ENCODE measurements at places on chromosomes 2 and 18. TPM values are rescaled to one million over a fixed set of nuclear protein-coding genes. Genes with fewer than 3 reads are reported as not detected.
A peak's percentile ranks its signal among the peaks of the same experiment; 100 is the strongest.

MC4R gene
- not detected for total RNA-seq

FAP gene
- total RNA-seq, result not detected

DNA sequence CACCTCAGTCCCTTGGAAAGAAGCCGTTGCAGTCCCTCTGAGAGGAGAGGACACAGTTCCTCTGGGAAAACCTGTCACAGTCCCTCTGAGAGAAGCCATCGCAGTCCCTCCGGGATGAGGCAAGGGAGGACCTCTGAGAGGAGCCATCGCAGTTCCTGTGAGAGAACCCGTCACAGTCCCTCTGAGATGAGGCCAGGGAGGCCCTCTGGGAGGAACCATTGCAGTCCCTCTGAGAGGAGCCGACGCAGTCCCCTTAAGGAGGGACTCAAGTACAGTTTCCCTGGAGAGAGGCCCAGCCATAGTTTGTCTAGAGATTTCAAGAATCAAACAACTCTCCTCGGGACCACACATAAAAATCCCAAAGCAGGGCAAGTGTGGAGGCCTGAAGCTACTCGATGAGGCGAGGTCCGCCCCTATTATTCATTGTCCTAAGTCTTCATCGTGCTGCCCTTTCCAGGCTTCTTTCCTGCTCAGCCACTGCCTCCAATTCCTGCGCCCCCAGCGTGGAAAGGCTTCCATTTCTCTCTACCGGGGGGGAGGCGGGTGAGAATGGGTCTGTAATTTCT, 630 bp upstream of the ZNF512 start:
- H3K27ac ChIP-seq, result peak overlapping the region; percentile 98
- H3K4me1 ChIP-seq, result peaks cover 41% of the 10 kb centered on the region
- H3K27me3 ChIP-seq, result no peaks in the 10 kb centered on the region
- DNase-seq, result no peak
- peaks cover 34% of the 10 kb centered on the region for H3K36me3 ChIP-seq

DNA sequence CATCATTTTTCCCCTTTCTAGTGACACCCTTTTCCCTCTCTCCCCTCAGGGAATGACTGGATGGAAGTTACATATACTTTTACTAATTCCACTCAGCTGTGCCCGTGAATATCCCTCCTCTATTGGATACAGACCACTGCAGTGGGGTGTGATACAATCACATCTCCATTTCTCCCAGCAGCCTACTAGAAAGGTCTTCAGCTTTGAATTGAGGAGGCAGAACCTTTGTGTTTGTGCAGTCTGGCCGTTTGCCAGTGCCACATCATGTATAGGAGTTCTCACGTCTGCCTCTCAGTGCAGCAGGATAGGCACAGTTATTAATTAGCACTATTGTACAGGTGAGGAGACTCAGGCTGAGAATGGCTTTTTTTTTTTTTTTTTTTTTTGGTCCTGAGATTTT, 16.4 kb downstream of the TNFRSF11A start:
- H3K27ac ChIP-seq, result no peak overlapping the region
- H3K36me3 ChIP-seq, result no peaks in the 10 kb centered on the region
- no peak for DNase-seq
- peaks cover 24% of the 10 kb centered on the region for H3K4me1 ChIP-seq
- H3K27me3 ChIP-seq, result peaks cover 25% of the 10 kb centered on the region
- H3K4me3 ChIP-seq, result no peak overlapping the region

GRCh38 chr18:9614401-9615279, at the start of gene PPP4R1:
Gene PPP4R1 (minus strand): TSS chr18:9614559. CDS start chr18:9614484, 75 bp downstream.
- H3K4me1 ChIP-seq, result peaks cover 29% of the 10 kb centered on the region
- H3K36me3 ChIP-seq, result peaks cover 9% of the 10 kb centered on the region
- H3K27me3 ChIP-seq, result no peaks in the 10 kb centered on the region
